ENCODE measurements at places on chromosomes 7 and 10.

DNA sequence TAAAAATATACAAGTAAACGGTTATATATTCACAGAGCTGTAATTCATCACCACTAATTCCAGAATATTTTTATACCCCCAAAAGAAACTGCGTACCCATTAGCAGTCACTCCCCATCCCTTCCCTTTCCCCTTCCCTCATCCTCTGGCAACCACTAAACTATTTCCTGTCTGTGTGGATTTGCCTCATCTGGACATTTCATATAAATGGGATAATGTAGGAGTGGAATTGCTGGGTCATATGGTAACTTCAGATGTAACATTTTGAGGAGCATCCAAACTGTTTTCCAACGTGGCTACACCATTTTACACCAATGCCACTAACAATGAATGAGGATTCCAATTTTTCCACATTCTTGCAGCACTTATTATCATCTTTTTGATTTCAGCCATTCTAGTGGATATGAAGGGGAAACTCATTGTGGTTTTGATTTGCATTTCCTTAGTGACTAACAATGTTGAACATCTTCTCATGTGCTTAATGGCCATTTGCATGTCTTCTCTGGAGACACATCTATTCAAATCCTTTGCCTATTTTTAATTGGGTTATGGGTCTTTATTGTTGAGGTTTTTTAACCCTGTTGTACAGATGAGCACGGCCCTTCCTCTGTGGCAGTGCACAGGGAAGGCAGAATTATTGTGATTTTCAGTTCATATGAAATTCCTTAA, 79.2 kb downstream of the RBM20 start:
- no peak for DNase-seq

GRCh38 chr10:54866666-54867065, 65.6 kb upstream of the PCDH15 start:
- DNase-seq = no peak

- no peak for DNase-seq
Observed at GRCh38 chr7:12221414-12221813, 10.3 kb downstream of the TMEM106B start.

GRCh38 chr10:79441433-79441832, 4.0 kb downstream of the ZCCHC24 start:
- DNase-seq = no peak

Measured in activated CD4-positive, alpha-beta T cell treated with anti-CD3 and anti-CD28 coated beads for 1 hour (primary cell).